ENCODE measurements at places on chromosomes 4 and X.

DNA sequence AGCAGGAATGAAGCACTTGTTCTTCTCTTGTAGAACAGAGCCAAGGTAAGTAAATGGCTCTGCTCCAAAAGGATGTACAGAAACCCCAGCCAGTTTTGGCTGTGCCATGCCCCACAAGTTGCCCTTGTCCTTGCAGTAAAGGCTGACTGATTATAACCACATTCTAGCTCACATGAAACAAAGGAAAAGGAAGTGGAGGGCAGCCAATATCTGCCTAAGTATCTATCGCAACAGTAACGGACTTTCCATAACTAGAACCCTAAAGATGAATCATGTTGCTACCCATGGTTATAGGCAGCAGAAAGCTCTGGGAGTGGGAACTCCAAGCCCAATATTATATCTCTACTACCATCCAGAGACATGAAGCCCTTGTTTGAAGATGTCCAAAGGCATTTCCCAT is 95.7 kb downstream of the COMMD8 start:
- no peak for DNase-seq

DNA sequence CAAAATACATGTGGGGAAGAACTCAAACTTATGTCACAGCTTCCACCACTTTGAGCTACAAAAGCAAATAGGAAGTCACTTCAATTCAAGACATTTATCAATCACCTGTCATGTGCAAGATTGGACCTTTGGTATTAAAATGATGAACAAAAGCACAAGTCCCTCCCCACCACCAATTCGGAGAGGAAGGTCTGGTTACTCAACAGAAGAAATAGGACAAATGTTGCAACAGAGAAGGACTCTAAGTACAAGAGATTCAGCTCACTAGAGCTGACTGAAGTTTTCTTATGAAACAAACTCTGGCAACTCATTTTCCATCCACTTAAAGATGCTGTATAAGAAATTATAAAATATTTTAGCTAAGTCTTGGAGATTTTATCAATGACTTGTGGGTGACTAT is 16.0 kb upstream of the MMRN1 start:
- DNase-seq, result no peak

GRCh38 chr4:78552389-78553042 is 946 bp downstream of the ANXA3 start:
- DNase-seq, result peak; percentile 49

- no peak for DNase-seq
Measured at GRCh38 chrX:78237127-78237526, 90.3 kb downstream of the CYSLTR1 start.

DNA sequence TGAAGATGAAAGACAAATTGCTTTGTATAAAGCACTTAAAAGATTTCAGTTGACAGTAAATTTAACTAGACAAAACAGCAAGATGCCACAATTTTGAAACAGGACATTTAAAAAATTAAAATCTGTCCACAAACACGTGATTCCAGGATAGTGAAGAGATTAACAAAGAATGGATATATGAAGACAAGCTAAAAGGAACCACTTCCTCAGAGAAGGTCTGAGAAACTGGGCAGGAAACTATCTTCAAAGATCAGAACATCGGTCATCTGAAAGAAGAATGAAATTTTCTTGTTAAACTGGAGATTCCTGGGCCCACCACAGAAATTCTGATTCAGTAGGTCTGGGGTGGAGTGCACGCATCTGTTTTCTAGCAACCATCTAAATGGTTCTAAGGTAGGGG is 1.4 kb downstream of the RWDD4 start:
- DNase-seq, result no peak

DNA sequence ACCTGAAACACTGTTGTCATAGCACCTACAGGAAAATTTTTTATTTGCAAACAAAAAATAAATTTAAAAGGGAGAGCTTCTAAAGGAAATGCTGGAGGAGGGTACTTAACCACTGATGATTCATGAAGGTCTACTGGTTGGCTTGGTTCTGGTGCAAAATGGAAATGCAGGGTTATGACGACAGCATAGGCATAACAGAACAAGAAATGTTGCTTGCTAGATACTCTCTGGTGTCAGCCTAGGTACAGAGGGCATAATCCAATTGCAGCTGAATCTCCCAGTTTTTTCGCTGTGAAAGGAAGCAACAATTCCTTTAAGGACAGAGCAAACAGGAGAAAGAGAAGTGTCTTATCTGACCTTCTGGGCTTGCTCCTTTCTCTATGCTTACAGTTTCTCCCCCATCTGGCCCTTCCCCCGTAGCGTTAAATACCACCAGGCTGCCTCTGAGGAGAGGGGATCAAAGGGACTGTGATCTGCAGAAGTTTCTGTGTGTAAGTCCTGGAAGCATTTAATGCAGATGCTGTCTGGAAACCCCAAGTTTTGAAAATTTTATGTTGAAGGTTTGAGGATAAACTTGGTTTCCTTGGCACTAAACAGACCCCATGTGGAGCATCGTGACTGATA is 23.7 kb upstream of the CASK start:
- DNase-seq, result no peak

GRCh38 chr4:143085659-143086058 is 99.1 kb upstream of the USP38 start:
- no peak for DNase-seq

DNA sequence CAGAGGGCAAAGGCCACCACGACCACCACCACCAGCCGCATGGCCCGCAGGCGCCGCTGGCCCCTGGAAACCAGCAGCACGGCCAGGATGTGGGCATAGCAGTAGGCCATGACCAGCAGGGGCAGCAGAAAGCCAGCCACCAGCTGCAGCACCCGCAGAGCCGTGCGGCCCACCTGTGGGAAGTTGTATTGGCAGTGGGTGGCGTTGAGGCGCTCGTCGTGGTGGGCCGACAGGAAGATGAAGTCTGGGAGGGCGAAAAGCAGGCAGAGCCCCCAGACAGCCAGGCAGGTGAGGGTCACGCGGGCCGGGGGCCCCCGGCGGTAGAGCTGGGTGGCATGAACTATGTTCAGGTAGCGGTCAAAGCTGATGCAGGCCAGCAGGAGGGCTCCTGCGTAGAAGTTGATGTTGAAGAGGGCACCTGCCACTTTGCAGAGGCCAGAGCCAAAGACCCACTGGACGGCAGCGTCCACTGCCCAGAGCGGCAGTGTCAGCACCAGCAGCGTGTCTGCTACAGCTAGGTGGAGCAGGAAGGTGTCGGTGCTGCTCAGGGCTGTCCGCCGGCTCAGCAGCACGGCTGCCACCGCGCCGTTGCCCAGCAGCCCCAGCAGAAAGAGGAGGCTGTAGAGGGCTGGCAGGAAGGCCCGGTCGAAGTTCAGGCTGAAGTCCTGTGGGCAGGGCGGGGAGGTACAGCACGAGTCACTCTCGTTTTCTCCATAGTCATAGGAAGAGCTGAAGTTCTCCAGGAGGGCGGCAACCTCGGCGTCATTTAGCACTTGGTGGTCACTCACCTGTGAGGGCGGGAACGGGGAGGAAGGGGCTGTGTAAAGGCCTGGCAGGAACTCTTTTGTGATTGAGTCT is 1.4 kb downstream of the CXCR3 start:
- no peak for DNase-seq

- DNase-seq, result no peak
Measured at GRCh38 chrX:71128915-71129765, 10.7 kb downstream of the MED12 start.

DNA sequence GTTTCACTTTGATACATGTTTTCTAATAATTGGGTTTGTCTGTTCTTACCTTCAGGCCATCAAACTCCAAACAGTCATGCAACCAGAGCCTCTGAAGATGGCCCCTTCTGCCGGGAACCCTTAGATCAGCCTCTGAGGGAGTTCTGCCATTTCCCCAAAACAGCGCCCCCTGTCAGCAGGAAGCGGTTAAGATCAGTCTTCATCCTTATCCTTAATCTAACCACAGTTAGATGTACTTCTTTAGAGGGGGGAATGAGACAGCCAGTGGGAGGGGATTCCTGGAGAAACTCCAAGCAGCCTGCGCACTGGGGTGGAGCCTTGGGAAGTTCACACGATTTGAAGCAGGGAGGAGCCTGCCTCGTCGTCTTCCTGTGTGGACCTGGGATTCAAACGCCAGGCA is 185.4 kb downstream of the INPP4B start:
- DNase-seq, result no peak

DNA sequence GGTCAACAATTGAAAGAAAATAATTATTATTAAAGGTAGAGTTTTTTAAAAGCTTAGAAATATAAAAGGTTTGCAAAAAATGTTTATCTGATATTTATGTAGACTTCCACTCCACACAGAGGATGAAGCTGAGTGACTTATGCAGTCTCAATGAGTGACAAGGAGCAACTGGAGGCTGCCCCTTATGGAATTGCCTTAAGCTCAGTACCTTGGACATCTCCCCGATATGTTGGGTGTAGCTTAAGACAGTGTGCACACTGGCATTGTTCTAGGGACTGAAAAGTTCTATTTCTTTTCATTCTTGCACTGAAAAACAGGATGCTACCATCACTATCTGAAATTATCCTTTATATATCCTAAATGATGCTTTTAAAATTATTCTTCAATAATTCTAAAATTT is 292.1 kb downstream of the PRDM5 start:
- no peak for DNase-seq

All from H54 (cell line).